Stimulated activated CD4-positive, alpha-beta T cell treated with anti-CD3 and anti-CD28 coated beads, Interleukin-4, amount 100 ng/mL, for 24 hours (primary cell): ENCODE measurements at places on chromosomes 7 and 10.

DNA sequence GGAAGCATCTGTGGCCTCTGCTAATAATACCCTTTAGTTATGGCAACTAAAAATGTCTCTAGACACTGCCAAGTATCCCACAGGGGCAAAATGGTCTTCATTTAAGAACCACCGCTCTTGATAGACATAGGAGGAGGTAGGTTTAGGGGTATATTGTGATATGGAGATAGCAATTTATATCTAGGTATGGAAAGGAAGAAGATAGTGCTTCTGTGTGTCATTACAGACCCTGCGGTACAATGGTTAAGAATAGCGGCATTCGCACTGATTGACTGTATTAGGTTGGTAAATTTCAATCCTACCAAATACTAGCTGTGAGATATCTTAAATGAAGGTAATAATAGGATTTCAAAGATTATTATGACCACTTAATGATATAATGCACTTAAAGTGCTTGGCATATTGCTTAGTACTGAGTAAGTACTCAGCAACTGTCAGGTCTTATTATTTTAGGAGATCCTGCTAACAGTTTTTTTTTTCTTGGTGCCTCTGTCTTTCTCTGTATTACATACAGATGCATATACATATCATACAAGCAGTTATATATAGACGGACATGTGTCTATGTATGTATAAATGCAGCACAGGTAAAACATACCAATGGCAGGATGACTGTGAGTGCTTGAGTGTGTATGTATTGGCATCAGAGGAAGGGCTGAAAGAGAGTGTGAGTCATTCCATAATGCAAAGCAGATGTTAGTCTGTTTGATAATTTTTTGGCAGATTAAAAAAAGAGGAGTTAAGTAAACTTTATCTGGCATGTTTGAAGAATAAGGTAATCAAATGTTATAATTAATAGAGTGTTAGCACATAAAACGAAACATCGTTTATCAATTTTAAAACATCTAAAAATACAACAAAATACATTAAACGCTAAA, 50.0 kb upstream of the ITGB8 start:
- DNase-seq, result no peak

GRCh38 chr10:28180654-28181053, 122.2 kb downstream of the MPP7 start:
- peak; percentile 10 for DNase-seq

DNA sequence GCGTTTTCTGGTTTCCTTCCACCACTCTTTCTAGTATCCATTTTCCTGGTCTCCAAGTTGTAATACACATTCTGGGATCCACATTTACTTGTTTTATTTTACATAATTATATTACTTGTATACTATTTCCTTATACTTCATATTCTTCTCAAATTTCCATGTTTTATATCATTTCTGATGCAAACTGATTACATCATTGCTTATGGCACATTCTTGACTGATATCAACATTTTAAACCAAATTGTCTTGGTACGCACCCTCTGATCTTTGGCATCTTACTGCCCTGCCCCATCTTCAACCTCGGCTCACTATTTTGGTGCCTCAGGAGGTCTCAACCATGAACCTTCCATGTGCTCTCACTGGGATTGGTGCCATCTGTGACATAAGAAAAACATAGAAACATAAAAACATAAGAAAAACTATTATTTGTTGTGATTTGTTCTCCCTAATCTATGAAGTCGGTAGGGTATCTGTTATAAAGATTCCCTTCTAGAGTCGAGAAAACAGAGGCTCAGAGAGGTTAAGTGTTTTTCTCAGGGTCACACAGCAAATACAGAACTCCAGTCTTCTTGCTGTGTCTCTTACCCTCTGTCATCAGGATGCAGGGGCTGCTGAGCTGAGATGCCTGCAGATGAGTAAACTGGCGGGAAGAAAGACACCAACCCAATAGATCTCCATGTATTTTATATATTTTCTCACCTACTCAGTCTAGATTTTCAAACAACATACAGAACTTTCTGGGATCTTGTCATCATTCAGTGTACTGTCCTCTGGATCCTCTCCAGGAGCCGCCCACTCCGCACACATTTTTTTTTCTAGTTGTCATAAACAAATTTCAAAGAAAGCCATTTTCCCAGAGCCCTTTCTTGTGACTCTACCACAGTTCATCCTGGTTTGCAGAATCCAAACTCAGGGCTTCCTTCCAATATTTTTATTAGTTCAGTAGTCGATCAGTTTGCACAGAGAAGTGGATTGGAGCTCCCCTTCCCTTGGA, 79.5 kb downstream of the PARP12 start:
- DNase-seq, result no peak

DNA sequence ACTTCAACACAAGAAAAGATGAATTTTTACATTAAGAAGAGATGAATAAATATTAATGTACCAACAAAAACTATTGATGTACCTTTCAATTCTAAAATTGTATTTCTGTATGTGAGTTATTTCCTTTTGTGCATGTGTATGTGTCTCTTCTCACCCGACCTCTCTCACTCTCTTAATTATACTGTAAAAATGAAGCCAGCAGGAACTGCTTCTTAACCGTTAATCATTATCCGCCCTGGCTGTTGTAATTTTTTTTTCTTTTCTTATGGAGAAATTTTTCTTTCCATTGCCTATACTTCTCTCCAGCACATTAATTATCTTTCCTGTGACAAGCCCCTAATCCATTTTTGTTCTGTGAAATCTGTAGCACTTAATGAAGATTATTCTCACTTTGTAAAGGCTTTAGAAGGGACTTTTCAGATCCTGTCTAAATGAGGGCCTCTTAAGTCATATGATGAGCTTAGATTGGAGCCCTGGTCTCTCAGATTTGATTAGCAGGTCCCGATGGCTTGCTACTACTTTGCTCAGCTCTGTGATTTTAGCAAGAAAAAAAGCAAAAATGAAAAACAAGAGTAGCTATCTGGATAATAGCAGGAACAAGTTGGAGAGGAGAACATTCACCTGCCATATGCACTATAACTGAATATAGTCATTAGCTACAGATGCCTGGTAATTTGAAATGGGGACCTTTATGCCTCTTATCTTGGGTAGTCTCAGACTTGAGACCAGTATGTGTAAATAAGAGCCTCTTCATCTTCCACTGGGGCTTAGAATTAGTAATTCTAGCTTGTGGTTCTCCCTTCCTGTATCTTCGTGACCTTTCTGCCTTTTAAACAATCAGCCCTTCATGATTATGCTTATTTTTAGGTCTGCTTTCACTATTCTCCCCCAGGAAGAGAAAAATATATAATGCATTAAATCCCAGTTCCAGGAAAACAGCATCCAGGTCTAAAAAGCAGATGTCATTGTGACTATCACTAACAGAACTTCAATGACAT, 80.0 kb upstream of the COL1A2 start:
- no peak for DNase-seq

DNA sequence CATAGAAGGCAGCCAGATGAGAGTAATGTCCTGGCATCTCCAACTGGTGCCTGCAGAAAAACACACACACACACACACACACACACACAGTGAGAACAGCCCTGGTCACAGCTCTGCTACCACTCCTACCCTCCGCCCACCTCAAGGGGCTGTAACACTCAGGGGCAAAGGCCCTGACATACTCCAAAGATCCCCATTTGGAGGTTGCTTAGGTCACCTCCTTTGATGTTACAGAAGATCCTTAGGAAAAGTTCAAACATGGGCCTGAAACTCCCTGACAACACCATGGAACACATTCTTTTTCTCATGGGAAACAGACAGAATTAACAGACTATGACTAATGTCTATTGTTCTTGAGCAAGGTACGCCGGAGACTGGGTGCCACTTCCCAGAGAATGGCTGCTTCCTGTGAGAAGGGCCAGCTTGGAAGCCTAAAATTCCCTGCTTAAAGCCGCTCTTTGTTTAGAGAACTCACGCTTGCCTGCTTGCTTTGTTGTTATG, 27.7 kb downstream of the DENND11 start:
- DNase-seq, result no peak

- DNase-seq, result peak; percentile 81
Measured at GRCh38 chr10:102645741-102646609, 1.7 kb downstream of the TRIM8 start.

DNA sequence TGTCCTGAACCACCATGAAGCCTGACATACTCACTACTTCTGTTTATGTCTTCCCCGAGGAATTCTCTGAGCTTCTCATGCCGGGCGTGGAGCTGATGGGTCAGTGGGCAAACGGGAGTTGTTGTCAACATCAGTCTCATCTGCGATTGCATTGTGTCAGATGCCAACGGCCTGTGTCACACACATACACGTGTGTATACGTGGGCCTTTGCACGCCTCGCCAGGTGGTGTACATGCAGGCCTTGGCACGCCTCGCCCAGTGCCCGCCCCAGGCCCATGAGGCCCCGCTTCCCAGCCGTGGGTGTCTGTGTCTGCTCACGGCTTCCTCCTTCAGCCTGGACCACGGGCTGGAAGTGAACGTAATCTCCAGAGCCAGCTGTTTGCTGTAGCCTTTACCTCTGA, 7.5 kb upstream of the CSGALNACT2 start:
- DNase-seq, result no peak

- DNase-seq, result no peak
Measured at GRCh38 chr7:30904561-30904960, 7.1 kb upstream of the AQP1 start.

GRCh38 chr10:132679217-132679595, 106.7 kb downstream of the NKX6-2 start:
- no peak for DNase-seq

GRCh38 chr7:72163271-72163670, 248.9 kb downstream of the CALN1 start:
- DNase-seq, result no peak

- no peak for DNase-seq
Measured at GRCh38 chr10:28587270-28587969, 54.5 kb downstream of the WAC start.

DNA sequence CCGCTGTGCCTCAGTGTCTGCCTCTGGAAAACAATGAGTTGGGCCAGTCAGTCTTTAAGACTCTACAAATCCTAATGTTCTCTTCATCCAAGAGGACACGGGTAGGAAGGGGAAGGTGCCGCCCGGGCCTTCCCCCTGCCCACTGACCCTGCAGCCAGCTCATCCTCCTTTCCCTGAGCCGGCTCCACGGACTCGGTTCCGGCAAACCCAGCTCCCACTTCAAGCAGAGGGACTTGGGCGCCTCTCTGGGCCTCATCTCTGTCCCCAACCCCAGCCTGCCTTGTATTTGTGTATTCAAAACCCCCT, 95.6 kb downstream of the C10orf105 start:
- DNase-seq, result no peak

DNA sequence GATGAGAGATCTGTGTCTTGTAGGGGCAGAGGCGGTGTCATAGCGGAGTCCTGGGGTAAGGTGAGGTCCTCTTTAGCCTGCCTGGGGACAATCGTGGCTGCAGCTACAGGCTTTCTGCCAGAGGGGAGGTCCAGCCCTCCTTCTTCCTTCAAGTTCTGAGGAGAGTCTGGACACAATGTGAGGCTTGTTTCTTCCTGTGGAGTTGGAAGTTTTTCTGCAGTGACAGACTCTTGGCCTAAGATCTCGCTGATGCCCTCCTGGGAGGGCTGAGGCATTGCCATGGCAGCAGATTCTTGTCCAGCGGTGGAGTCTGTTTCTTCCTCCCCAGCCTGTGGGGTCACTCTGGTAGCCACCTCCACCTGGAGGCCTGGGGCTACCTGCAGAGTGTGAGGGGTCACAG, 4.4 kb downstream of the NACAD start:
- DNase-seq, result no peak

DNA sequence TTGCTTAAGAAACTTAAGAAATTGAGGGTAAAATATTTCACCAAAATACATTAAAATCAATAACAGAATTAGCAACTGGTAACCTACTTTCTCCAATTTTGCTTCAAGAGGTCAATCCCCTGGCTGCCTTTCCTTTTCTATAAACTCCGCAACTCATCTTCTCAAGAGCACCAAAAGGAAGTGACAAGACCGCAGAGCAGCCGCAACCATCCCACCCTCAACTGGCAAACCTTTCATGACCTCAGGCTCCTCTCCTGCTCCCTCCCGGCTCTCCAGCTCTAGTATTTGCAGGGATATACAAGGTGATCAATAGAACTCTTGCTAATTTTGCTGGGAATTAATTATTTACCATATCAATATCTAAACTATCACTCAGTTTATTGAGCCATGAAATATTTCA, 88.9 kb downstream of the ATE1 start:
- DNase-seq, result no peak

DNA sequence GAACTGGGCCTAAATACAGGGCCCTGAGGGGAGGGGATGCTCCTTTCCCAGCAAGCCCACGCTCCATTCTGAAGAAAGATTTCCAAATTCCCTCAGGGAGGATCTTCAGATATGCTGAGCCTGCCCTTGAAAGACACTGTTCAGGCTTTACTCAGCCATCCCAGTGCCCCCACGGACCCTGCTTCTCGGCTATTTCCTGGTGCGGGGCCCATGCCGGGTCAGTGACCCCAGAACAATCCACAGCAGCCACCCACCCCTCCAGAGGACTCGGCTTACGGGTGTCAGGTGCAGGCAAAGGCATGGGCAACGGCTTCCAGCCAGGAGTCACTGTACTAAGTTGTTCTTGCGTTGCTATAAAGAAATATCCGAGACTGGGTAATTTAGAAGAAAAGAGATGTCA, 137.1 kb downstream of the OAT start:
- no peak for DNase-seq

DNA sequence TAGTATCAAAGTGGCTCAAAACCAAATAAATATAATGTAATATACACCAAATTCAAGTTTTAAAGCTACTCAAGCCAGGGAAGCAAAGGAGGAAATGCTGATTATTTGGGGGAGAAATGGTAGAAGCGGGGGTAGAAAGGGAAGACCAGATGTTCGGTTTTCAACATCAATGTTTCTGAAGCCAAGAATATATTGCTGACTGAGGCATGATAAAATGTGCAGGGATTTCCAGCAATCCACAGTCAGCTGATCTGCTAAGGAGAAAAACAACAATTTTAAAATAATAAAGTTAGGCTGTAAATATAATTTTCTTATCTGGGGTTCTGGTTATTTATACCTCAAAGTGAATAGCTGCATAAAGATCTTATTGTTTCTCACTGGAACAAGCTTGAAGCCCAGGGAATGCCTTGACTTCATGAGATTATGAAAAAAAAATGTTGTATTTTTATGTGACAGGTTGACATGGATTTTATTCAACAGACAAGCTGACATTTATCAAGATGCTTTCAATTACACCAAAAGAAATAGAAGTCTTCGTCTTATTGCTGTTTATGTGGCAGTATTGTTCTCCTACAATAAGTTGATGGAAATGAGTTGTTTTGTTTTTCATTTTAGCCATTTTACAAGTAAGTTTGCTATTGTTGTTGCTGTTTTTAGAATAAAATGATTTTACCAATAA, 28.6 kb upstream of the BMPER start:
- no peak for DNase-seq

DNA sequence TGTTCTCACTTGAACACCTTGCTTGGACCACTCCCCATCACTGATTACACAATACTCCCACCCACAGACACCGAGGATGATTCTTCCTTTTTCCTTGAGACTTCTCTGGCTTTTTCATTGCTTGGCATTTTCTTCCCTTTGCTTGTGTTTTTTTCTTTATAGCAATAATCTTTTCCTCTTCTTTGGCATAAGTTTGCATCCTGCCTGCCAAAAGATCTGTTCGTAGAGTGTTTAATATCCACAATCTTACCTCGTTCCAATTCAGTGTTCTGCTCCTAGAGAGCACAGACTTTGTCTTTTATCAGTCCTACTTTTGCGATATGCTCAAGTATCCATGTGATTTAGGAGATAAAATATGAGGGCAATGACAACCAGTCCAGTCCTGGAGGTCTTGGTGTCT, 303.3 kb upstream of the CDC14C start:
- no peak for DNase-seq
